ENCODE measurements at places on chromosomes 5 and 9.
A peak's percentile ranks its signal among the peaks of the same experiment; 100 is the strongest.

GRCh38 chr5:150631326-150631701, 9.1 kb upstream of the SYNPO start:
- DNase-seq = no peak

GRCh38 chr5:11797132-11797531, 107.1 kb downstream of the CTNND2 start:
- no peak for DNase-seq

- DNase-seq = no peak
These were observed 60.3 kb downstream of the ADAMTS2 start for GRCh38 chr5:179284751-179285631.

- DNase-seq = no peak
These were observed 91.9 kb upstream of the PAPPA start for GRCh38 chr9:116061546-116062205.

- DNase-seq = peak; percentile 48
These were observed 168.8 kb downstream of the PDE4D start for GRCh38 chr5:59724482-59725391.

- DNase-seq = no peak
These were observed 110.2 kb downstream of the FBXL7 start for GRCh38 chr5:15610216-15610615.

DNA sequence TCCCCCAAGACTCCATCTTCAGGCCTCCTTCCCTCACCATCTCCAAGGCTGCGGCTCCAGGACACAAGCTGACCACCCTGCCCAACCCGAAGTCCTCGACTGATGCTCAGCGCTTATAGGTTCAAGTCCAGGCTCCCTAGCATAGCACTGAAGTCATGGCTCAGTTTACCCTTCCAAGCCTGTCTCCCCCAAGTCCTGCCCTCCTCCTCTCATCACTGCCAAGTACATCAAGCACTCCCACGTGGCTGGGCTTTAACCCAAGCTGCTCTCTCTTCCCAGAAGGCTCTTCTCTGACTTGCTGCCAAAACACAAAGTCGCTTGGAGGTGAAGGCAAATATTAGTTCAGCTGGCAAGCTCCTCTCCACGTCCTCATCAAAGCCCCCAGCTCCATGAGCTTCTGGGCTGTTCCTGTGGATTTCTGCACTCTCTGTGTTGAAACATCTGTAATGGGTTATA, 22.1 kb upstream of the MARCHF6 start:
- DNase-seq = no peak

GRCh38 chr9:93174976-93175375, 9.0 kb upstream of the WNK2 start:
- no peak for DNase-seq

GRCh38 chr5:147140558-147140957, 94.3 kb upstream of the STK32A start:
- no peak for DNase-seq

DNA sequence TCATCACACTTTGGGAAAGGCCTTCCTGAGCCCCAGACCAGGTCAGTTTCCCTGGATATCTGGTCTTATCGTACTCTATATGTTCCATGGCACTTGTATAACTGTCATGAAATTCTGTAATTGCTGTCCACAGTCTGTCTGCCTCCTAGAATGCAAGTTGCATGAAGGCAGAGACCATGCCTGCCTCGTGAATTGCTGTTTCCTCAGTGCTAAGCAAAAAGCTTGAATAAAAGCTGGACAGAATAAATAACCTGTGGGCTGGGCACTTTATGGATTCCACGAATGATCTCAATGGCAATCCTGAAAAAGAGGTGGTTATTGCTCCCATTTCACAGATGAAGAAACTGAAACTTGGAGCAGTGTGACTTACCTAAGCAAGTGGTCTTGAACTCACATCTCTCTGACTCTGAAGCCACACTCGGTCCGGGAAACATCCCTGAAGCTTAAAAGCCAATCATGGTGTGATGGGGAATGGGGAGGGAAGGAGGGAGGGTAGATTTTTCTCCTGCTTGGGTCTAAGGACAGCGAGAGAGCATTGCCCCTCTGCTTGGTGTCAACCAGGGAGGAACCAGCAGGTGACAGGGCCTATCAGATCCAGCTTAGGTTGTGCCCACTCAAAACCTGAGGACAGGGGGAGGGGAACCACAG, 13.2 kb upstream of the LHX2 start:
- DNase-seq = no peak

- no peak for DNase-seq
These were observed 455.0 kb upstream of the ACTBL2 start for GRCh38 chr5:57937501-57938173.

- DNase-seq = no peak
These were observed 570.4 kb upstream of the ST8SIA4 start for GRCh38 chr5:101473483-101473882.

GRCh38 chr5:35761541-35761940, 95.2 kb upstream of the IL7R start:
- DNase-seq = no peak

DNA sequence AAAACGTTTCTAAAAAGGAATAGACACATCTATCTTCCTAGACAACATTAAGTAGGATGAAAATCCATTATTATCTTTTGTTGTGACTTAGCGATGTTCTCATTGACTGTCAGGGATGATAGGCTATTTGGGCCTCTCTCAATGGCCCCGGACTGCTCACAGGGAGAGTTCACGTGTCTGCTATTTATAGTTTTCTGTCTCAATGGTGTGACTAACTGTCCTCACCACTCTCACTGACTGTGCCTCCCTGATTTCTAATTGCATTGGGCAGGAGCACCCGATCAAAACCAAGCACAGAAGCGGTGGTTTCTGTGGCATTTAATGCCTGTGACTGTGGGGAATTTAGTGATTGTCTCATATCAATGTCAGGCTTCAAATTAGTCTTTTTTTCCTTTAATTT, 286.7 kb upstream of the KLF9 start:
- no peak for DNase-seq
